ENCODE measurements at places on chromosomes 2 and 18.

DNA sequence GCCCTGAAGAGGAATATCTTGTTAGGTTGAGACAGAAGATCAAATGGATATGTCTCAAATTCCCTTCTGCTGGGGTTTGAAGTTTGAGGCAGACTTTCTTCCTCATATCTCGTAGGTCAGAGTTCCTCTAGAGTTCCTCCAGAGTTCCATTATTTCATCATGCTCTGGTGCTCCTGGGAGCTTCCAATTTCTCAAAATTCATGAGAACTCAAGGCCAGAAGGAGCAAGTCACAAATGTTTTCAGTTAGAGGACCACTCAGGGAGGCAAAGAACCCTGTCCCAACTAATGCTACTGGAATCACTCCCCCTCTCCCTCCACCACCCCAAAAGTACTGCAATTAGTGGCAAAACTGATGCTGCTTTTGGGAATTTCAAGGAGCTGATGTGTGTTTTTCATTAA lies 115.7 kb upstream of the RBMS1 start:
- DNase-seq: no peak

GRCh38 chr2:239953418-239954061 lies 71.6 kb downstream of the NDUFA10 start:
- DNase-seq: no peak

GRCh38 chr2:121398853-121399252 lies 113.9 kb upstream of the TFCP2L1 start:
- no peak for DNase-seq

- DNase-seq: no peak
These were observed 52.1 kb upstream of the ANKRD62 start for GRCh38 chr18:12041561-12041960.

DNA sequence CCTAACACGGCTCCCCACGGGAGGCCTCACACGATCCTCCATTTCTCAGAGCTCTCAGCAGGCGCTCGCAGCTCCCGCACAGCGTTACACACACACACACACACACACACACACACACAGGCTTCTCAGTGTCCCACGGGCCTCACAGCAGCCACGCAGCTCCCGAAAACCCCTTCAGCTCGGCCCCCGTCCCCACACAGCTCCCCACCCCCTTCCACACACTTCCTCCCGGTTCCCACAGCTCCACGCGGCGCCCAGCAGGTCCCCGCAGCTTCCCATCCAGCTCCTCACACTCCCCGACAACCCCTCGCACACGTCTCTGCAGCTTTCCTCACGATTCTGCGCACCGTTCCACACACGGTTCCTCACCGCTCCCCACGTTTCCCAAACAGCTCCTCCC lies 41.6 kb downstream of the KIF1A start:
- no peak for DNase-seq

DNA sequence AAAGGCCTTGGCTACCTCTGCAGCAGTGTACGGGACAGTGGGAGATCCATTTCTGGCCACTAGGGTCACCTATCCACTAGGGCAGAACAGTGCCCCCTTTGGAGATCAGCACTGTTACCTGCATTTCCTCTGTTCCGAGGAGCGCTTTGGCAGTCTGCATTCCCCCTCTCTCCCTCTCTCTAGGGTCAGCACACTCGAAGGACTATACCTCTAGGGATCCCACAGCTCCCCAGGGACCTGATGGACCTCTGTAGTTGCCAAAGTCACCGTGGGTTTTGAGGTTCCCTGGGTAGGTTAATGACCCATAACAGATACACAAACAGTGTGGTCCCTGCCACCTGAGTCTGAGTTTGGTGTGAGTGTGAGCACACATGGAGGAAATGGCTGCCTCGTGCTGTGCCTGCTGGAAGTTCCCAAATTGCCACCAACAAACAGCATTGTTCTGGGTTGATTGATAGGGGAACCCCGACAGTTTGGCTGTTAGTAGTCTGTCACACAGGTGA lies 99.8 kb upstream of the VWC2L start:
- no peak for DNase-seq

DNA sequence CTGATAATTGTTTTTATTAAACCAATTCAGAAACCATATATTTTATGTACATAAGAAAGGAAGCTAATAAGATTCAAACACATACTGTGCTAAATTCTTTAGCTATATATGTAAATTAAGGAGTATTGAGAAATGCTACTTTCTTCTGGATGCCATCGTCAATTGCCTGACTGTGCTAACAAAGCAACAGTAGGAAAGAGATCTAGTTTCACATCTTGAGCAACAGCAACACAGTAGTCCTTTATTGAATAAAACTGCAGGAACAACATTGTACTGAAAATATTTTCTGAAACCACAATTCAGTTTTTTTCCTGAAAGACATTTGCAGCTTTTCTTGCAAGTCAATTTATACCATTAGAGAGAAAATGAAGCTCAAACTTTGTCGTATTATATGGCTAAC lies 1404.9 kb upstream of the SLC39A10 start:
- no peak for DNase-seq

DNA sequence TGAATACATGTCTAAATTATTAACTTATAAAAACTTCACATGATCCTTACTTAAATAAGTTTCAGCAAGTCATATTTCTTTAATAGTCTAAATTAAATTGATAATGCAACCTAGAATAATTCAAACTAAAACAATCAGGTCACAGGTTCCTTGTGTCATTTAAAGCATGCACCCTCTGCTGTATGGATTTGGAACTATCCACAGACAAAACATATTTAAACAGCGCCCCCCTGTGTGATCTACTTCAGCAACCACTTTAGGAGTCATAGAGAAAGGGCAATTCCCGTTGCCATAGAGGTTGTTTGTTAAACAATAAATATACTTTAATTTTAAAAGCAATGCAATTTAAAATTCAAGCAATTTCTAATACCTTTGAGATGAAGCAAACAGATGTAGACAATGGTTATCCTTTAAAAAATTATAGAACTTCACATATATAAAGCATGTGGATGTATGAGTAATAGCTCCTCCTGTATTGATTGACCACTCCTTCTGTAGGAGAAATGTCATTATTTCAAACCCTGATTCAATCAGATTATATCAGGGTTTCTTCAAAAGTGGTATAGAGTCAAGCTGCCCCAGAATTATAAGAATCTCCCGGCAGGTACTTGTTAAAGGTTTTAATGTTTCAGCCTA lies 21.2 kb downstream of the GRB14 start:
- DNase-seq: no peak

DNA sequence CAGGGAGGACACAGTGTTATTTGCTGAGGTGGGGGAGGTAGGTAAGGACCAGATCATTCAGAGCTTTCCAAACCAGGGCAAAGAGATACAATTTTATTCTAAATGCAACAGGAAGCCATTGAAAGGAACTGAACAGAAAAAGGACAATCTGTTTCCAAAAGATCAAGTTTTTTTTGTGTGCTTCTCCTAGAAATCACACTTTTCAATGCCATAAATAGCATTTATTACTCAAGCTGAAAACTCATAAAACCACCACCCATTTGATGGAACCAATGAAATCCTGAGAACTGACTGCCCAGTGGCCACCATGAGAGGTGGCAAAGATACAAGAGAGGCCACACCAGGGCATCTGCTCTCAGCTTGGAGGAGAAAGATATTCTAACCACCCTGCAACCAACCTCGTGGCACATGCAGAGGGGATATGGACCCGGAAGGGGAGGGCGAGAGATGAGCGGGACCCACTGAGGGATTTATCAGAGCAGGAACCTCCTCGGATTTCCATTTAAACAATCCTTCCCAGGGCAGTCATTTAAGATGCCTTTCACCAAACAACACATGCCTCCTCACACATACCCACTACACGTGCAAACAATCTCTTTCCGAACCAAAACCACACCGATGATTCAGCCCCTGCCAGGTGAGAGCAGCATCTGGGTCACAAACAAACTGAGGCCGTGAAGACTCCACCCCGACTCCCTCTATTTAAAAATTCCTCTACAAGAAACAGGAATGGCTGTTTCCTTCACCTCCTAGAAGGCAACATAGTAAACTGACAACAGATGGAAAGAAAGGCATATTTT lies 8.8 kb downstream of the CYB5A start:
- DNase-seq: no peak

DNA sequence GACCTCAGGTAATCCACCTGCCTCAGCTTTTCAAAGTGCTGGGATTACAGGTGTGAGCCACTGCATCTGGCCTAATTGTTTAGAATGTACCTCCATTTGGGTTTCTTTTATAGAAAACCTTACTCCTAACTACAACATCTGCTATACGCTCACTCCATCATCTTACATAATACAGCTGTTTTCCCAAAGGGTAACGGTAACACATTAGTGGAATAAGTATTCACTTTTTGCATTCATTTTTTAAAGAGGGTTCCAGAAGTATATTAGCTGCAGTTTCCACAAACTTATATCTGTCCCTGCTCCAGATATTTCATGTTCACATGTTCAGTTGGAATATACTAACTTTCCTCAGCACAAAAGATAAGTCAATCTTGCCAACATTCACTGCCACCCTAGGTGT lies 640.1 kb upstream of the FSHR start:
- no peak for DNase-seq

DNA sequence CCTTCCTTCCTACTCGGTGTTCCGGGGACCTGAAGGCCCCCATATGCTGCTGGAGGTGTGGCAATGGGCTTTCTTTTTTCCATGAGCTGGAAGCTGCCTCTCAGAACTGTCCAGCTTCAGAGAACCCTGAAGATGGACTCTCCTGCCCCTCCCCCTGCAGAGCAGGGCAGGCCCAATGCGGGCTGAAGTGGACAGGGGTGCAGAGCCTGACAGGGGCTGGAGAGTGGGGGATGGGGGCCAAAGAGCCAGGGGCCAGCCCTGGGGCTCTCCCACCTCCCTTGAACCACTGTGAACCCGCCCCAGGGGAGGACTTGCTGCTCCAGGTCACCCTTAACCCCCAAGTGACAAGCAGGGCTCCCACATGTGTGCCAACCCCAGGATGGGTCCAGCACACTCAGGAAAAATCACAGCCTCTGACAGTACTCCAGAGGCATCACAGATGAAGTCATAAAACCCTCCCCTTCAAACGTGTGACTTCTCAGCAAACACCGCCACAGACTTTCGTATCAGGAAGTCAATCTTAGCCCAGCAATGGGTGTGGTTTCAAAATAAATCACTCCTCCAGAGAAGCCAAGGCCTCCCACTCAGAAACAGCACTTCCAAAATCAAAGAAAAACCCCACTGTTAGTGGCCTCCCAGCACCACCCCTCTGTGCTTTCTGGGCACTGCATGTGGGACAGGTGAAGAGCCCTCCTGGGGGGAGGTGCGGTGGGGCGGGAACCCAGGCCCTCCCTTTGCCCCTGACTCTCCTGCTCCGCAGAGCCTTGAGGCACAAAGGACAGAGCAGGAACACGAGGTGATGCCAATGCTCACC lies 135.8 kb downstream of the HDAC4 start:
- peak; percentile 79 for DNase-seq

DNA sequence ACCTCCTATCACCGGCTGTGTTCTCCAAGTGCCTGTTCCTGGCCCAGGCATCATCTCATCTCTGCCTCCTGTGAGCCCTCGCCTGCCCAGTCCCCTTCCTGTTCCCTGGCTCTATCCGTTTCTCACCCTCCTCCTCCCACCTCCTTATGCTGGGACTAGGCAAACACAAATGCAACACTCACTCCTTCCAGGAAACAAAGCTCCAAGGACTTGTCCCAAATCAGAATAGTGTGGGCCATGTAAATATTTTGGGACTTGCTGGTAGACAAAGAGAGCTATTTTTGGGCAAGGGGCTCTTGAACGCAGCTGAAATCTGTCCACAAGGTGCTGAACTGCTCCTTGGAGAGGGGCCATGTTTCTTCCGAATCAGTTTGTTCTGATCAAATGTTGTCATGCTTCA lies 25.3 kb downstream of the MBP start:
- no peak for DNase-seq

- no peak for DNase-seq
These were observed 88.8 kb downstream of the STK39 start for GRCh38 chr2:168158586-168158985.

DNA sequence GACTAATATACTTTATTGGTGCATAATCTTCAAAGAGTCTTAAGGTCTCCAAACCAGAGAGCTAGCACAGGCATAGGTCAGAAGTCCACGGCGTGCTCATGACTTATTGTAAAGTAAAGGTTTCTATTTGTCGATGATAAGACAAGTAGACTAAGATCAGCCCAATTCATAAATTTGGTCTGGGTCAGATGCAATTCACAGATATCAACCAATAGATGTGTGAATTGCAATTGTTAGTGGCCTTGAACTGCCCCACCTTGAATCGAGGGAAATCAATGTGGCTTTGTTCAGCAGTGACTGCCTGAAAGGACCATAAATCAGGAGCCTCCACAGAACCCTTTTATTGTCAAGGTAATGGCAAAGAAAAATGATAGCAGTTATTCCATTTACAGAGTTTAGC lies 39.1 kb upstream of the CPS1 start:
- DNase-seq: no peak

DNA sequence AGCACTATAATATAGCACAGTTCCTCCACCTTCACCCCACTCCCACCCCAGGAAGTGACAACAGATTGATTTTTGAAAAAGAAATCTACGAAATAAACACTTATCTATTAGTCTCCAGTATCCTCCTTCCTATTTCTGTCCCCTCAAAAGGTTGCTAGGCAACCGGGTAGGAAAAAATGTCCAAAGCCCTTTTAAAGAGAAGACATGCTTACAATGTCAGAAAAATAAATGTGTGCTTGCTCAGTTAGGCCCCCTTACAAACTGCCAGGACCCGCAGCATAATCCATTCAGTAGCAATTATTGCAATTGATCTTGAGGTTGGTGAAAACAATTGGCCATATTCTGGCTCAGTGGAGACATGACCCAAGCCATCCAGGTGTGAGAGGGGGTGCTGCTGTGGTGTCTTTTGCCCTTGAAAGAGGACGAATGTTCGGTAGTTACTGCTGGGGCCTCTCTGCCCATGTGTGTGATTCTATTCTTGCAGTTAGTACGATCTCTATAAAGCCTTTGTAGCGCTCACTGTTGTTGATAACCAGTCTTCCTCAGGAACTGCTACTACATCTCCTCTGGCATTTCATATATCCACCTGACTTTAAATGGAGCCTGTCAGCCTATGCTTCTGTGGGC lies 144.3 kb downstream of the MYO3B start:
- no peak for DNase-seq

DNA sequence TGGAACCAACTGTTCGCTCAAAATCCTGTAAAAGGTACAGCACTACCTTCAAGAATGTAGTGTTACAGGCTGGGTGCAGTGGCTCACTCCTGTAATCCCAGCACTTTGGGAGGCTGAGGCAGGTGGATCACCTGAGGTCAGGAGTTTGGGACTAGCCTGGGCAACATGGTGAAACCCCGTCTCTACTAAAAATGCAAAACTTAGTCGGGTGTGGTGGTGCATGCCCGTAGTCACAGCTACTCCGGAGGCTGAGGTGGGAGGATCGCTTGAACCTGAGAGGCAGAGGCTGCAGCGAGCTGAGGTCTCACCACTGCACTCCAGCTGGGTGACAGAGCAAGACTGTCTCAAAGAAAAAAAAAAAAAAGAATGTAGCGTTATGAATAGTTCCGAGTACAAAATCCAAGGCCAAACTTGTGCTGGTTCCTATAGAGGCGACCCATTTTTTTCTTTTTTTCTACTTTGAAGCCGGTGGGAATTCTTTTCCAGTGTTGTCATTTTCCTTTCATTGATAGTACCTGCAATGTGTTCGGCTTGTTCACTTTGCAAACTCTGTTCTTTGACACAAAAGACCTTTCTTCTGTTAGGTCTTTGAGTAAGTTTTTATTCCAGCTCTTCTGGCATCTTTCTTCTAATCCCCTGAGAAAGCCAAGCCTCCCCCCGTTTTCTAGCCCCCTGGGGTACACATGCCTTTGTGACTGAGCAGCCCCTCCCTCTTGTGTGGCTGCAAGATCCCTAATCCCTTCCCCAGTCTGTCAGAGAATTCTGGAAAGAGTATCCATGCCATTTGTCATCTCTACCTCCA lies 25.1 kb downstream of the INPP5D start:
- no peak for DNase-seq

GRCh38 chr2:15588329-15588919 lies 3.2 kb upstream of the DDX1 start:
- DNase-seq: no peak
